Neural progenitor cell (in vitro differentiated cells): ENCODE measurements at places on chromosomes 3 and 15.

- DNase-seq = no peak
Measured at GRCh38 chr15:73069109-73069508, 16.8 kb downstream of the NEO1 start.

GRCh38 chr3:126287171-126287535, 70.1 kb downstream of the KLF15 start:
- DNase-seq = no peak

GRCh38 chr15:56732135-56732885, 999 bp downstream of the ZNF280D start:
- no peak for DNase-seq

- DNase-seq = no peak
Measured at GRCh38 chr3:40078590-40078989, 230.9 kb upstream of the EIF1B start.

DNA sequence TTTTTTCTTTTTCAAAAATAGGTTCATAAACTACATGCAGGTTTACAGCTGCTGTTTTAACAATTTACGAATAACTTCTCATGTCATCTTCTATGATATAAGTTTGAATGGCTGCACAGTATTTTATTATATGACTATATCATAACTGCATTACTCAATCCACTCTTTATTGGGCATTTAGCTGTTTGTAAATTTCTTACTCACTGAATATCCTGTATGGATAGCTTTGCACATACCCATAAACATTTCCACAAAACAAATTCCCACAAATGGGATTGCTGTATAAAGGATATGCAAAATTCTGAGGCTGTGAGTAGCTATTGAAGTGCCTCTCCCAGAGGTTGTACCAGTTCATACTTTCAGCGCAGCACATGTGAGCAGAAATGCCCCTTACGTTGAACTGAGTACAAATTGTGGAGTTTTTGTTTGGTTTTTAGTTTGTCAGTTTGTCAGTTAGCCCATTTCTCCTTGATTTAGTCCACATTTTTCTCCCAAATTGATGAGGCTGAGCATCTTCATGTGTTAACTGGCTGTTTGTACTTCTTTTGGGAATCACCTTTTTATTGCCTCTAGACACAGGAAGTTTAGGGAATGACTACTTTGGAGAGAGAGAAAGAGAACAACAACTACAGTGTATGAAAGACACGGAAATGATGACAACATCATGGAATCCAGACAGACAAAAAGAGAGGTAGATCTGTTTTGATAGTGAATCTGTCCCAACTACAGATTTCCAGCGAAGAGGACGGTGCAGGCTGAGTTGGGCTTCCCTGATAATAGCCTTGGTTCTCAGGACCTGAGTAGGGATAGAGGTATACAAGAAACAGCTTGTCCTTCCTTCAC, 24.8 kb downstream of the TTC23 start:
- DNase-seq = no peak
